IMR-90 (cell line): ENCODE measurements at places on chromosomes 11 and 22.

DNA sequence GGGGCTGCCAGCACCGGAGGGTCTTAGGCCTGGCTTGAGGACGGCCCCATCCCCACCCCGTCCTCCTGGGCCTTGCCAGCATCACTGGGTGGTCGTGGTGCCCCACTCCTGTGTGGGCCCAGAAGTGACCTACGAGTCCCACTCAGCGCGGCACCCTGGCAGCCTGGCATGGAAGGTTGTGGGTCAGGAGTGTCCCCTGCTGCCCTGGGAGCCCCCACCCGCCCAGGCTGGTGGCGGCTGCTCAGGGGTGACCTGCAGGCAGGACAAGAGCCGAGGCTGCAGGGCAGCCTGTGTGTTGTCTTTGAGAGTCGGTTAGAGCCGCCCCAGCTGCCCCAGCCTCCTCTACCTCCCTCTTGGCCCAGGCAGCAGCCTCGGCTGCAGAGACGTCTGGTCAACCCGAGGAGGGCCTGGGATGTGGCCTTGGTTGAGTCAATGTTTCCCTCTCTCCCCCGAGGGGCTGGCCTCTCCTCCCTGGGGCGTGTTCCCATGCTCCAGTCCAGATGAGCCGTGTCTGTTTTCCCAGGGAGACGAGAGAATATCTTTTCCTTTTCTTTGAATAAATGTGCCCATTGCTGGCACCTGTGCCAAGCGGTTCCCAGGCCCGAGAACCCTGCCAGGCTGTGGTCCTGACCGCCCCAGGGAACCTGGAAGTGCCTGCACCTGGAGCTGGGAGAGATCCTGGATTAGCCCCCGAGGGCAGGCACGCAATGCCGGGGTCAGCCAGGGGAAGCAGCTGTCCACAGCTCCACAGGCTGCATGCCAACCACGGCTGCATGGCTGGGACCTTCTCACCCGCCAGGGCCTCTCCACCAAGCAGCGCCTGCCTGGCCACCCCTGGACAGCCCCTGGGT lies 35.7 kb upstream of the MUC5AC start:
- DNase-seq, result peak; percentile 17

DNA sequence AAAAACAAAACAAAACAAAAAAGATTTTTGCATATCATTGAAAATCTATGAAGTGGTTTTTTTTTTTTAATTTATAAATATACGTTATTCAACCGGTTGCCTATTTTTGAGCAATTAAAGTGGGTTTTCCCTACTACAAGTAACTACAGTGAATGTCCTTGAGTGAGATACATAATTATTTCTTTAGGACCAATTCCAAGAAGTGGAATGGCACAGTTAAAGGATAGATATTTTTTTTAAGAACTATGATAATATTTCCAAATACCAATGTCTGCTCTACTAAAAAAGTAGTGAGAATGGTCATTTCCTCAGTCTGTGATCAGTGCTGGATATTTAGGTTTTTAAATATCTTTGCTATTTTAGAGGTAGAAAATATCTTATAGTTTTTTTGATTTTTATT lies 118.8 kb downstream of the TEAD1 start:
- DNase-seq, result no peak

DNA sequence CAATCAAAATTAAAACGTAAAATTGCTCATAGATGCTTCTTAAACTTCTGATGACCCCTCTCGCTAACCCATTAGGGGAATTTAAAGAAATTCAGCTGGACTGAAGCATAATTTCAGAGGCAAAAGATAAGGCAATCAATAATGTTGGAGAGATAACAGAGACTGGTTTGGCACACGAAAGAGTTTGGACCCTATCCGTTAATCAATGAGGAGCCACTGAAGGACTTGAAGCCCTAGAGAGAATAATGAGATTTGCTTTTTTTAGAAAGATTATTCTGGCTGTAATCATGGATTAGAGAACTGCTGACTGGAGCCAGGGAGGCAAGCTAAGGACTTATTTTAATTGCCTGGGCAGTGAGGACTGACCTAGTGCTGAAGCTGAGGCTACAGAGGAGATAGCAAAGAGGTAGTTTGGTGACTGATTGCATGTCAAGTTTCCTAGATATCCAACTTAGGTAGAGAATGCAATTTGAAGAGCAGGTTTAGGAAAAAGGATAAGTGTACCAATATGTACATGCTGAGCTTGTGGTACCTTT lies 11.9 kb upstream of the ARHGAP42 start:
- no peak for DNase-seq

- DNase-seq, result peak; percentile 33
Measured at GRCh38 chr11:31870609-31871309, 59.6 kb upstream of the PAX6 start.

DNA sequence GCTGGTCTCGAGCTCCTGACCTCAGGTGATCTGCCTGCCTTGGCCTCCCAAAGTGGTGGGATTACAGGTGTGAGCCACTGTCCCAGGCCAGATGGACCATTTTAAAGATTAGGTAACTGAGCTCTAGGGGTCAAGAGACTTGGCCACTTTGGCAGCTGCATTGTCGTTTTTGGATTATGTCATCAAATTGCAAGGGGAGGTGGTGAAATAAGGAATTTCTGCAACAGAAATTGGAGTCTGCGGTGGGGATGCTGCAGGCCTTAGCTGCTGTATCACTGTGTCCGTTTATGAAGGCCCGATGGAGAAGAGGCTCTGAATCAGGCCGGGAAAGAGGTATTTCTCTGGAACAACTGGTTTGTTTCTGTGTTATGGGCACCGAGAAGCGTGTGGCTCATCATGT lies 34.6 kb downstream of the PTPRJ start:
- DNase-seq, result no peak

- peak; percentile 31 for DNase-seq
Measured at GRCh38 chr22:50731811-50732624, 6.0 kb upstream of the ACR start.

DNA sequence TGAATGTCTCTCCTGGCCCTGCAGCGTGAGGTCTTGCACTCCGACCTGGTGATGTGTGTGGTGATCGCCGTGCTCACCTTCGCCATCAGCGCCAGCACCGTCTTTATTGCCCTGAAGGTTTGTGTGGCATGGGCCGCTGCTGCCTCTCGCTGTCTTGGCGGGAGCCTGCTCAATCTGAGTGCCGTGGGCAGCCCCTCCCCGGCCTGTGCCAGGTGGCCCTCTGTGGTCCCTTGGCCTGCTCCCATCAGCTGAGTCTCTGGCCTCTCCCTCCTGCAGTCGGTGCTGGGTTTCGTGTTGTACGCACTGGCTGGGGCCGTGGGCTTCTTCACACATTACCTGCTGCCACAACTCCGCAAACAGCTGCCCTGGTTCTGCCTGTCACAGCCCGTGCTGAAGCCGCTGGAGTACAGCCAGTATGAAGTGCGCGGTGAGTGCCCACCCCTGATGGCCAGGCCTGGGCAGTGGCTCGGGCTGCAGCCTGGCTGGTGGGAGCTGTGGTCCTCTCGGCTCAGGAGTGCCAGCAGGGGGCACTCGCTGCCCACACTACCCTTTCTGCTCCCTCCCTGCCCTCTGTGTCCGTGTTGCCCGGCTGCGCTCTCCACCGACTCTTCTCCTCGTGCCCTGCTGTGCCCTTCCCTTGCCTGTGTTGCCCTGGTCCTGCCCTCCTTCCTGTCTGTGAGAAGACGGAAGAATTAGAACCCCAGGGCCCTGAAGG lies 10.2 kb downstream of the PCNX3 start:
- no peak for DNase-seq

DNA sequence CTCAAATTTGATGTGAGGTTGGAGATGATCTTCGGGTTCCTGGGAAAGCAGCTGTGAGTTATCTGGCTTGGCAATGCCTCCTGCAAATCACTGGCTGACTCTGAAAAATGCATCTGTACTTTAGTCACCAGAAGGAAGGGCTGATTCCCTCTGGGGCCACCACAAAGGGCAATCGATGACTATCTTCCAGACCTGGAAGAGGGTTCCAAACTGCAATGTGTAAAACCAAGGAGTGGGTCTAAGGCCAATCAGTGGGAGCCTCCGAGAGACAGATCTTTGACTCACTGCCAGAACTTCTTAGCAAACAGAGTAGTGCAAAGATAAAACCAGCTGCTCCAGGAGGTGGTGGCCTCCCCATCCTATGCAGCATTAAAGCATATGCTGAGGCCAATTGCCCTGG lies 29.1 kb upstream of the PAK1 start:
- DNase-seq, result peak; percentile 19

DNA sequence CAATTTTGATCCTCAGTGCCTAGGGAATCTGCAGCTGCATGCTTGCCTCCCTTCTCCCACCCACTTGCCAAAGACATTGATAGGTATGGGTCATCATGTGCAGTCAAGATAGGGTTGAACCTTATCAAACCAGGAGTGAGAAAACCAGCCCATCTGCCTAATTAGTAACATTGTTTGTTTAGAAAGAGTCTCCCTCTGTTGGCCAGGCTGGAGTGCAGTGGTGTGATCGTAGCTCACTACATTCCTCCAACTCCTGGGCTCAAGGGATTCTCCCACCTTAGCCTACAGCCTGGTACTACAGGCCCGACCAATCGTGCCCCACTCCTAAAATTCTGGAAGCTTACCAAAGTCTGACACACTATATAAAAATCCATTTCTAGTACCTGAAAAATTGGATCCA lies 4.6 kb downstream of the C11orf71 start:
- no peak for DNase-seq

DNA sequence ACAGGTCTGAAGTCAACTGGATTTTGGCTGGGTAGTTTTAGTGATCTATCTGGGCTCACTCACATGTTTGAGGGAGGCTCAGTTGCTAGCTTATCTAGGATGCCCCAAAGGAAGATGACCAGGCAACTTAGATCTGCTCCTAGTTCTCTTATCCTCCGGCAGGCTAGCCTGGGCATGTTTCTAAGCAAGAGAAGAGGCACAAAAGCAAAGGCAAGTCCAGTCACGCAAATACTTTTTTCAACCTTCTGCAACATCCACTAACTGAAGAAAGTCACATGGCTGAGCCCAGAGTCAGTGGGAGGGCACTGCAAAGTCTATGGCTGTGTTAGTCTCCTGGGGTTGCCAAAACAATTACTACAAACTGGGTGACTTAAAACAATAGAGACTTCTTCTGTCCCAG lies 32.9 kb upstream of the FSHB start:
- no peak for DNase-seq

- DNase-seq, result no peak
Measured at GRCh38 chr11:86675017-86675416, 2.6 kb upstream of the ME3 start.

DNA sequence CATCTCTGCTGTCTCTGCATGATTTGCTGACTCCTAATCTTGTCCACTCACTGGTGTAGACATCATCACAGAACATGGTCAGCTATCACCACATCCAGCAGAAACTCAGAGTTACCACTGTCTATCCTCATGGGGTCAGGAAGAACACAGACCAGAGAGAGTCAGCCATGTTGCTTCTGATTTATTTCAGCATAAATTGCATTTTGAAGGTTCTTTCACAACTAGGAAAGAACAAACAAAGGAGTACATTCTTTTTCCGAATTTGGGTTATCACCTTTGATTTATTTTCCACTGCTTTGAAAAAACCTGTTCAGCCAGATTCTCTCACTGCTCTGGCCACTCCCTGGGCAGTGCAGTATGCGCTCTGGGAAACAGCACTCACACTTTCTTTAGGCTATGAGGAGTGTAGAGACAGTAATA lies 172.0 kb upstream of the MTMR2 start:
- DNase-seq, result no peak

- DNase-seq, result no peak
Measured at GRCh38 chr22:34914846-34915245, 151.1 kb upstream of the ISX start.
